GM12865 (cell line): ENCODE measurements at places on chromosomes 12 and 14.

- DNase-seq: no peak
Observed at GRCh38 chr14:105842105-105842504, 315.7 kb downstream of the TMEM121 start.

- DNase-seq: no peak
Observed at GRCh38 chr12:55172686-55173085, 46.5 kb downstream of the OR9K2 start.

GRCh38 chr14:72433511-72433910, 460.4 kb downstream of the DPF3 start:
- DNase-seq: no peak

- no peak for DNase-seq
Observed at GRCh38 chr12:119369161-119369560, 34.6 kb downstream of the CCDC60 start.

GRCh38 chr12:44847403-44847802, 28.7 kb downstream of the NELL2 start:
- DNase-seq: no peak
